Stimulated activated CD4-positive, alpha-beta T cell treated with anti-CD3 and anti-CD28 coated beads, Interleukin-4, amount 100 ng/mL, for 48 hours (primary cell): ENCODE measurements at places on chromosomes 3 and 15.

- no peak for DNase-seq
Observed at GRCh38 chr3:18354701-18355100, 70.4 kb downstream of the SATB1 start.

DNA sequence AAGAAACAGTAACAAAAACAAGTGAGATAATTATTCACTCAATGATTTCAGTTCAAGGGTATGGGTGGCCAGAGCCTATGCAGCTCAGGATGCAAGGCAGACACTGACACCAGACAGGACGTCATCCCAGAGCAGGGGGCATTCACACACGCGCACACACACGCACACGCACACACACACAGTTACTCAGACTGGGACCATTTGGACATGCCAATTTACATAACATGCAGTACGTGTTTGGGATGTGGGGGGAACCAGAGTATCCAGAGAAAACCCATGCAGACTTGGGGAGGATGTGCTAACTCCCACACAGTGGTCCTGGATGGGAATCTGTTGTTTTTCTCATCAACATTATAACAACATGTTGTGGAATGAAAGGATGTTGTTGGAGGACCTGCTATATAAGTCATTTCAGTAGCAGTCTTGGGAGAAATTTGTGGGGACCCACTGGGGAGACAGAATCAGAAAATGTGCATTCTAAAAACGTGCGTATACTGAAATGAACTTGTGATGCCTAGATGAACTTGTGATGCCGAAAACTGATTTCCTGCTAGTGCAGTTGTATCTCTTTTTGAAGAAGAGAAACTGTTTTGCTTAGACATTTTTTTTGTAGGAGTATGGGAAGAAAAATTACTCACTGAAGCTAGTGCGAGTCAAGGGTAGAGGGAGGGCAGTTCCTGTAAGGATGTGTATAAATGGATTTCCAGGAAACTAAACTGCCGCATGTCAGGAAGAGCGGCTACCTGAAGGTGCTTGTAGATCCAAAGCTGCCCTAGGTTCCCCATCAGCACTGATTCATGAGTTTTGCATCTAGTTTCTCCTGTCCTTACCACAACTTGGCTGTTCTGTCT is 25.2 kb downstream of the CD200 start:
- DNase-seq = no peak

DNA sequence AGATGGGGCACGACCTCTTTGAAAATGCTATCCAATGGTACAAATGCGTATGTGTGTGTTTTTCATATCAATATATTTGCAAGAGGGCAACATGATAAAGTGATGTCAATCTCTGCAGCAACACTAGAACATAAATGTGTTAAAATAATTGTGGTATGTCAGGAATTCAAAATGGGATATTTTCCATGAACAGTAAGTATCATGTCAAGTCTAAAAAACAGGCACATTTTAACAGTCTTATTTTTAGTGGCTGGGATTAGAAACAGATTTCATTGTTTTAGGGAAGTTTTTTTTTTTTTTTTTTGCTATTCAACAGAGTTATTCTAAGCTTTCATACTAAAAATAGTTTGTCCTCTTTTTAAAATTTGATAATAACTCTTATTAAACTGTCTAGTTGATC is 209.8 kb downstream of the GAP43 start:
- no peak for DNase-seq

DNA sequence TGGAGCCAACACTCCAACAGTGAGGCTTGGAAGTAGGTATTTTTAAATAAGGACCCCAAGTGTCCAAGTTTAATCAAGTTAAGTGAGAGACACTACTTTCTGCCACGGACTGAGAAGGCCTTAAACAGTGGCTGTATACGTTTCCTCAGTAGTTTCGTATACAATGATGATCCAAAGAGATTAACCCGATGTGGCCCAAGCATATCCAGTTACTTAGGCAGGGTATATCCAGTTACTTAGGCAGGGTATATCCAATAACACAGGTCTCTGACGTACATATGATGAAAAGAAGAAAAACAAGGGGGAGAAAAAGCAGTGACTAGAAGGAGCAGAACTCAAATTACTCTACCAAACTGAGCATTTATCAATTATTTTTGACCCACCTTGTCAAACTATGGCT is 591.4 kb downstream of the FOXP1 start:
- no peak for DNase-seq
